Foreskin fibroblast (primary cell): ENCODE measurements at places on chromosomes 11 and 22.

- no peak for DNase-seq
Measured at GRCh38 chr22:36775586-36775963, 344 bp downstream of the IFT27 start.

GRCh38 chr11:106983261-106983660 is 35.0 kb downstream of the GUCY1A2 start:
- no peak for DNase-seq

GRCh38 chr11:125141686-125142535 is 22.6 kb upstream of the PKNOX2 start:
- peak; percentile 65 for DNase-seq

DNA sequence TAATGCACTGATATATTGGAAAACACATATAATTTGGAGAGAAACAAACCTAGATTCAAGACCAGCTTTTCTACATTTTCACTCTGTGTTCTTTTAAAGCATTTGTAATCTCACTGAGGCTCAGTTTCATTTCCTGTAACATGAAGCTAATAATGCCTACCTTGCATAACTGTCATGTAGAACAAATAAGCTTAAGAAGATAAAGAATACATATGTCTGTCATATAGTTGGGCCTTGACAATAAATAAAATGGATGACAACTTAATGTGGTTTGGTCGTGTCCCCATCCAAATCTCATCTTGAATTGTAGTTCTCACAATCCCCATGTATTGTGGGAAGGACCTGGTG is 35.2 kb upstream of the FIBIN start:
- no peak for DNase-seq
